Lung microvascular endothelial cell (primary cell): ENCODE measurements at places on chromosomes 4 and X. TPM values are rescaled to one million over a fixed set of nuclear protein-coding genes. Genes with fewer than 3 reads are reported as not detected.

The IL9R gene
- not detected in 2 replicates for total RNA-seq

The GLRA2 gene
- not detected in 2 replicates for total RNA-seq

- no peak for DNase-seq
Measured at GRCh38 chr4:187499956-187500355, 495.6 kb upstream of the ZFP42 start.

The RIPPLY1 gene
- total RNA-seq, result not detected in 2 replicates

DNA sequence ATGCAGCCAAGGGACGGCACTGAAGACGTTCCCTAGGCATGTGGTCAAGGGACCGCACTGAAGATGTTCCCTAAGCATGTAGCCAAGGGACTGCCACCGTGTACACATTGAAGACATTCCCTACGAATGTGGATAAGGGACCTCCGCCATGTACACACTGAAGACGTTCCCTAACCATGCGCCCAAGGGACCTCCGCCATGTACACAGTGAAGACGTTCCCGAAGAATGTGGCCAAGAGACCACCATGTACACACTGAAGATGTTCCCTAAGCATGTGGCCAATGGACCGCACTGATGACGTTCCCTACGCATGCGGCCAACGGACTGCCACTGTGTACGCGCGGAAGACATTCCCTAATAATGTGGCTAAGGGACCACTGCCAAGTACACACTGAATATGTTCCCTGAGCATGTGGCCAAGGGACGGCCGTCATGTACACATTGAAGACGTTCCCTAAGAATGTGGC lies 48.4 kb downstream of the DHRSX start:
- no peak for DNase-seq

The FOXR2 gene
- not detected in 2 replicates for total RNA-seq

The DCLK2 gene
- 1.2 and 1.7 TPM in 2 replicates for total RNA-seq

DNA sequence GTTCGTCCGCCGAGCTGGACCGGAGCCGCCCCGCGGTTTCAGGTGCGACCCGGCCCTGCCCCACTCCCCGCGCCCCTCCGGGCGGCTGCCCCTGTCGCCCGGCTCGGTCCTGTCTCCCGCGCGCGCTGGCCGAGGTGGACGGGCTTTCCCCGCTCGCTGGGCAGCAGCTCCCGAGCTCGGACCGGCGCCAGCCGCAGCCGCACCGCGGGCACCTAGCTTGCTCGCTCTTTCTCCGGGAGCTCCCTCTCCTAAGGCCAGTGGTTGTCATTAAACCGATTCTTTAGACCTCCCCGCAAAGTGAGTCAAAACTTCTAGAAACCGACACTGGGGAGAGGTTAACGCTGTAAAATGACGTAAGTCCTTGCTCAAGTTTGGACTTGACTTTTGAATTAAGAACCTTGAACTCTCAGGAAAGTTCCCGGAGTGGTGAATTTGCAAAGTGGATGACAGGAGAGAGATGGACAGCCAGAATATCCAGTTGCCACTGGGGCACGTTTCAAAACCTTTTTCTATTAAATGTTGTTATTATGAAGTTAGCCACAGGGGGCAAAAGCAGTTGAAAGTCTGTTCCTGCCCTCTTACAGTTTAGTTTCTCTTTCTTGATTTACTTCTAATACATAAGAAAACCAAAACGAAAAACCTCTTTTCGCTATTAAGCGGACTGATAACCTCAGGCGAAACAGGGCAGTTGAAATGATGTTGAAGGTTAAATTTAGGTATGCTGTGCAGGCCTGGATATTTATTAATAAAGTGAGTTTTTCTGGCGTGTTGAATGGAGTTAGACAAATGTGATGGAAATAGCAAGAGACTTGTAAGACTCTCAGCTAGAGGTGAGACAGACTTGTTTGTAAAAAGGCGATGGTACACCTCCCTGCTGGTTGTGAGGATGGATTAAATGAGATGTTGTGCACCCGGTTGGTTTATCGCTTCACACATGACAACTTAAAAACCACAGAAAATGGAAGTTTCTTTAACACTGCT lies 847 bp downstream of the PI4K2B start:
- DNase-seq, result peak; percentile 88
